ENCODE measurements at places on chromosomes 3 and 15.

DNA sequence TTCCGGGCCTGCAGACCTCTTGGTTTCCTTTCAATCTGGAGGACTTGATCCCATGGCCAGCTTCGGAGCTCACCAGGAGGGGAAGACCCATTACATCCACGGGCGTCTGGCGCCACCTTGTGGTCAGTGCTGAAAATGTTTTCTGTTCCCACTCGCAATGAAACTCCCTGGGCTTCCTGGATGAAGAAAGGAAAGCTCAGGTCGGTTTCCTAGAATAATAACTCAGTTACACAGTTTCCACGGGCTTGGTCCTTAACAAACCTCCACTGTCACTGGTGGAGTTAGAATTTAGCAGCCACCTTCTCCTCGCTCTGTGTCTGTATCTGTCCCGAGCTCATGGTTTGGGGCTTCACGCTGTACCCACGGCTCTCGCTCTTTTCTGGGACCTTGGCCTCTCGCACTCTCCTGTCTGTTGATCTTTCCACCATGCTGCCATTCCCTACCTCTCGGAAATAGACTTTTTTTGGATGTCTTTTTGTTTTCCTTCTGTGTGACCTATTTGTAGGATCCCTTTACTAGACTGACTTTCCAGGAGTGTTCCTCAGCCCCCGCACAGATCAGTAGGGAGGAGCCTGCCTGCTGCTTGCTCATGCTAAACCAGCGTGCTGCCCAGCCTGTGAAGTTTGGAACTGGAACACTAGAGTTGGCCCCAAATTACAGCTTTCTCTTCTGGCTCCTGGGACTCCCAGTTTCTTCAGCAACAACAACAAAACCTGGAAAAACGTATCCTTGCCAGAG, 56.3 kb downstream of the IL20RB start:
- DNase-seq = peak; percentile 92

GRCh38 chr3:172700936-172701455, 9.9 kb downstream of the NCEH1 start:
- DNase-seq = no peak

DNA sequence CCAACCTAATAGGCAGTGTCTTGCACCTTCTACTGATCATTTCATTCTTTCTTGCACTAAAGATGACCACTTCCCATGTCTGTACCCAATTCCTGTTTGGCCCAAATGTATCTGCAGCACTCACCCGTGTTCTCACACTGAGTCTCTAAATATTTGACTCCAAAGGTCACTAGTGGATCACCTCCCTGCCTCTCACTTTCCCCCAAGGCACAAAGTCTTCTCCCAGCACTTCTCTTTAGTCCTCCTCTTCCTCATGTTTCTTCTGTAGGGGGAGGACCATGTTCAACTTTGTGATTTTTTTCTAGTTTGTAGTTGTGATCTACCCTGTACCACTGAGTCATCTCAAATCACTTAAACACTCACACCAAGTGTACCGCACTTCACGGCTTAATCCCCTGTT, 13.9 kb downstream of the NR1I2 start:
- DNase-seq = peak; percentile 66

DNA sequence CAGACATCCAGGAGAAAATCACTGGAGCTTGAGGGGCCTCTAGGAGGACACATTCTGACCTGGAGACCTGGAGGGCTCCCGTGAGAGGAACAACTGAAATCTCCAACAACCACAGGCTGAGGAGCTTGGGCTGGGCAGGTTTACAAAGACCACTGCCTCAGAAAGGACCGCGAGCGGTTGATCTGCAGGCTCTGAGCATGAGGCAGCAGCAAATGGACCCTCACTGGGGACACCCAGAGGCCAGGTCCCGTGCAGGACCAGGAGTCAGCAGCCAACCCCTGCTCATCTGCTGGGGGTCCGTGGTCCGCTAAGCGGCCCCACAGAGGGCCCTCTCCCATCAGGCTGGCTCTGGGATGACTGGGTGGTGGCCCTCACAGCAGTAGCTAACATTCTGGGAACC, 10.5 kb upstream of the EPHB3 start:
- DNase-seq = no peak

DNA sequence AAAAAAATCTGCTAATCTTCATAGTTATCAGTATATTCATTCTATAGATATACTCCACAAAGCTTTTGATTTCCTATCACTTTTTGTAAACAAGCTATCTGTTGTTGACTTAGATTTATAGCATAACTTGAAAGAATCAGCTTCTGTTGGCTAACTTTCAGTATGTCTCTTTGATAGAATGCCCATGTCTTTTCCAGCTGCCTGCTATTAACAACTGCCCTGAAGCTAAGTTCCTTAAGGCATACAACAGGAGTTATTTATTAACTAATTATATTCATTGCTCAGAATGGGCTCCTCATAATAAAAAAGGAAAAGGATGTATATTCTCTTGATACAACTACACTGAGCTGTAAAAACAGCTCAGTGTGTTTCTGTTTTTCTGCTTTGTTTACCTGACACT, 293.9 kb downstream of the TUSC7 start:
- no peak for DNase-seq

- no peak for DNase-seq
These were observed 31.3 kb downstream of the TKT start for GRCh38 chr3:53224536-53224935.

DNA sequence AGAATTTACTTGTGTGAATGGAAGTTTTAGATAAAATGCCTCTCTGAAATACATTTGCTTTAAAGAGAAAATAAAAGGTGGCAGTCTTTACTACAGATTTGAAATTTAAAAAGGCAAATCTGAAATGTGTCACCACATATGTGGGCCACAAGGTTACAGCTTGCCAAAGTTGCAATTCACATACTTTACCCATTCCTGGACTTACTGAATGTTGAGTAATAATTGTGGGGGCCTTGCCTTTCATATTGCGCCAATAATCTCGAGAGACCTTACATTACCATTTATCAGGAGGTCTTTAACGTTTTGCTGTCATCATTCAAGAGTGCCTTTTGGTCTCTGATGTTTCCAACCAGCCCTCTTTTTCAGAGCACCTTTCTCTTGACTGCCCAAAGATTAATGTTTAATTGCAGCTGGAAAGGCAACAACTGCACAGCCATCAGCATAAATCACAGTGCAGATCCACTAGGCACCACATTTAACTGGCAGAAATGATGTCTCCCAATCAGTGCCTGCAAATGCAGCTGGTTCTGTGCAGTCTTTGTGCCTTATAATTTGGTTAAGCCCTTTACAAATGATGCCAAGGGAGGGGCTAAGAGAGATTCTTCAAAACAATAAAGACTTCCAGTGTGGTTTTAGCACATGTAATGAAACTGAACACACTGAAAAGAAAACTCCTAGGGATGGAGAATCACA, 206.8 kb downstream of the MAGI1 start:
- DNase-seq = no peak

GRCh38 chr15:100042558-100042957, 299.2 kb downstream of the ADAMTS17 start:
- DNase-seq = no peak

- DNase-seq = no peak
These were observed 13.1 kb downstream of the MTHFS start for GRCh38 chr15:79883579-79884203.

DNA sequence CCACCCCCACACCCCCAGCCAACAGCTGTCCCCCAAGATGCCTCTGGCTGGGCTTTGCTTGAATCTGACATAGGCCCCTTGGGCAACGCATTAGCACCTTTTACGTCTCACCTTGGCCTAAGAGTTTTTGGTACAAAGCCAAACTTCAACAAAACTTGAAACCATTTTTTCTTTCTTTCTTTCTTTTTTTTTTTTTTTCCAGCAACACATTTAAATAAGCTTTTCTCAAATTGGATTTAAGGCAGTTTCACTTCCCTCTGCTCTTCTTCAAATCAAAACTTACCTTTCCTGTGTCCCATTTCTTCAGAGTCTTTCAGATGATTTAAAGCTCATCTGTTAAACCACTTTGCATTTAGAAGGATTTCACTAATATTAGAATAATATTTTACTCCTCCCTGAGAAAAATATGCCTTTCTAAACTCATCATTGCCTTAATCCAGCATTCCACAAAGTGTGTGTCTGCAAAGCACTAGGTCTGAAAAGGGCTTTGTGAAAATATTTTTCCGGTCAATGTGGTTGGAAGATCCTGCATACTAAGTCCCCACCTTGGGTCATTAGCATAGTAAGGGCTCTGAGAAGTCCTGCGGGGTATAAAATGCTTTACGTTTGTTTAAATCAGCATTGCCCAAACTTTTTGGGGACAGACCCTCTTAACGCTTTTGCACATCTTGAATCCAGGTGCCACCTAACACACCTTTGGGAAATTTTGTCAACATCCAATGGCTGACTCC, 217.0 kb downstream of the TLE3 start:
- DNase-seq = no peak

GRCh38 chr3:113431811-113432210, 9.5 kb downstream of the CFAP44 start:
- DNase-seq = no peak

DNA sequence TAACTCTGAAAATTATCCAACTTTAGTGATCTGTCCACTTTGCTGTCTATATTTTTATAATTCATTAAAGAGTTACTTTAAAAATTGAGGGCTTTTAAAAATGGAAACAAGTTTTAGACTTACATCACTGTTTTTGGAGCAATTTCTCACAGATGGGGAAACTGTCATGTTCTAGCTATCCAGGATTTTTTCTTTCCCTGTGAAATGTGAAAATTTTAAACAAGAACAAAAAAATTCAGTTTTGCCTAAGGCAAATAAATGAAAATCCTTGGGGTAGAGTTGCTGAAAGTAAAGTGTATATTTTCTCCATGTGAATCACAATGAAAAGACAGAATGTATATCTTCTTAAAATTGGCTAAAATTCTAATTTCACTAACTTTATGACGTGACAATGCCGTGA, 553.7 kb downstream of the MCTP2 start:
- DNase-seq = no peak

- no peak for DNase-seq
These were observed 146.7 kb upstream of the AZI2 start for GRCh38 chr3:28495301-28495700.

DNA sequence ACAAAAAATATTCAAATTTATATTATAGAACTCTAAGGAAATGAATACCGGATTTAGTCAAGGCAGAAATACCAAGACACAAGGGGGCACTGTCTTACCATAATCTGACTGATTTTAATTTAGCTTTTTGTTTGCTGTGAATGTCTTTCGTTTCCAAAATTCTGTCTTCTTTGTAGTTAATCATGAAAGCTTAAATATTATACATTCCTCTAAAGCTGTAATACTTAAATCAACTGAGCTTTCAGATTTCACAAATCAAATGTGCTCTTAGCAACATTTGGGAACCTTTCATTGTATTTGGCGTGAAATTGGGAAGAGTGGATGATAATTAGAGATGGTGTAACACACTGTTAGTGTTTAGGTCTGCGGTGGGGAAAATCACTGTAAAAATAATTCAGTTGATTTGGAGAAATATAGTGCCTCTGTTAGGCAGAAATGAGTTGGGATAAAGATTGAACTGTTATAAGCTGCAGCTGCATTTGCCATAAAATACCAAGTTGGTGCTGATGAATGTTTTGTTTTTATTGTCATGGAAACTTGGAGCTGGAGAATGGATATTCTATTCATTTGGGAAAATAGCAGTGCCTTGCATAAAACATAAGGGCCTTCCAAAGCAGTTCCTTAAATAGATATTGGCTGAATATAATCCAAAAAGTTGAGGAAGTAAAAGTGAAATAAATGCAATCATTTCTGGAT, 228.2 kb downstream of the TCF12 start:
- no peak for DNase-seq

GRCh38 chr3:50950591-50950990, 275.9 kb downstream of the DOCK3 start:
- no peak for DNase-seq
